Smooth muscle cell of the brain vasculature (primary cell): ENCODE measurements at places on chromosomes 7 and 10.
A peak's percentile ranks its signal among the peaks of the same experiment; 100 is the strongest.

- no peak for DNase-seq
These were observed 65.2 kb downstream of the FAM185A start for GRCh38 chr7:102814025-102814471.

- no peak for DNase-seq
These were observed 242.5 kb downstream of the VTI1A start for GRCh38 chr10:112689327-112690072.

DNA sequence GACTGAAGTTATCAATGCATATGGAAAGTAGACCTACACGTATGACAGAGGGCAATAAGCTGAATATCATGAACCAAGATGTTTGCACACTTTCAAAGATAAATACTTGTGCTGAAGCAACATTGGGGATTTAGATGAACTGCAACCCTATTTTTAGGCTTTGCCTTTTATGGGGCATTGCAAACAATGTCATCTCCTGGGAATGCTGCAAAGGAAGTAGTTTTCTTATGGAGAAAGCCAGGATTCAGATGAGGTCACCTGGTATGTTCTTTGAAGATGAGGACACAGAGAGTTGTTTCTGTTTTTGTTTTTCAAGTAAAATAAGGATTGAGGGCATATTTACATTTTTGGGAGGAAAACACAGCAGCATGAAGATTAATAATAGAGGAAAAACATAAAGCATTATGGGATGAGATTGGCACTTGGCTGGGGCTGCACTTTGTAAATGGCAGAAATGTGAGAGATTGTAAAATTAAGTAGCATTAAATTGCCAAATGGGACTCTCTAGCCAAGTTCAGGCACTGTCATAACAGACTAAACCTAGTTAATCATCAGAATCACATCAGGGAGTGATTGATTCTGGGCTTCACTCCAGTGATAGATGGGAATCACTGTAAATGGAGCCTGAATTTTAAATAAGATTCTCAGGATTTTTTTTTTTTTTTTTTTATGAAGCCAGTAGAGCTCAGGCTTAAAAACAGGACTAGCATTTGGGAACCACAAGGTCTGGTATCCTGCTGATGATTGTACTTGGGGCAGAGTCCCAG, 63.1 kb downstream of the MALRD1 start:
- DNase-seq = no peak

DNA sequence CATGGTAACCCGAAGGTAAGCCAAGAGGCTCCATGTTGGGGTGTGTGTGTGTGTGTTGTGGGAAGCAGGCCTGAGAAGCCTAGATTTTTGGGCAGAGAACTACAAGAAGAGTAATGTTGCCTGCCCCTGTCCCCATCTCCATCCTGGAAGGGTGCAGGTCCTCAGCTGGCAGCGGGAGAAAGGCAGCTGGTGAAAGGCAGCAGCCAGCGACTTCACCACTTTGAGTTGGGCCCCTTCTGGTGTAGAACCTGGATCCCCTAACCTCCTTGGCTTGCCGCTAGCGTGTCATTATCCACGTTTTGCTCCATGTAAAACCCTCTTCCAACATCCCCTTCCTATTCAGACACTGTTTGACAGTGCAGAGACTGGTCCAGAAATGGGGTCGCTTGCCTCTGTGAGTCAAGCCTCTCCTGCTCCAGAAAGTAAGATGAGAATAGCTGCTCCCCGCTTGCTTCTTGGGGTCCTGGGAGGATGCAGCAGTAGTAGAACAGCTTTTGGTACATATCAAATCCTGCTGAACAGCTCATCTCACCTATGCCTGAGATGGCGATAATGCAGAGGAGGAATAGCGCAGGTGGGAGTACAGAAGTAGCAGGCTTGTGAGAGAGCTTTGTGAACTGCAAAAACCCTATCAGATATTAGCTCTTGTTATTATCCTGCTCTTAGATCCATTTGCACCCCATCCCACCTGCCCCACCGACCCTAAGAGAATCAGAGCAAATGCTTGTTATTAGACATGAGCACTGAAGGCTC, 22.1 kb upstream of the CDH23 start:
- DNase-seq = no peak

- no peak for DNase-seq
These were observed 158.8 kb downstream of the CAMK1D start for GRCh38 chr10:12508165-12508564.

DNA sequence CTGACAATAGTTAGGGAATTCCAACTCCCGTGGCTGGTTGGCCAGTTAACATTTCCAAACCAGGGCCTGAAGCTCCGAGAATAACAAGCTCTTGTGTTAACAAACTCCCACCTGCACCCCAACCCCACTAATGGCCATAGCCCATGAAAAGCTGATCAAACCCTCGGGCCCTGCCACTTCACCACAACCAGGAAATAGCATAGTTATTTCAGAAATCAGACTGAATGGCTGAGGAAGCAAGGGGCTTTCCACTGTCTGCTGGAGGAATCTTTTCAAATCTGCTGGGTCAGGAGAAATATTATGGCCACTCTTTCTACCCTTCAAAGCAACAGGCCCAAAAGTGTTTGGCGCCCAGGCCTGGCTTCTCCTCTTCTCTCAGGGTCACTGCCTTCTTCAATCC, 145.6 kb downstream of the GLCCI1 start:
- DNase-seq = no peak

- no peak for DNase-seq
These were observed 696.3 kb upstream of the C7orf33 start for GRCh38 chr7:147894271-147894670.

DNA sequence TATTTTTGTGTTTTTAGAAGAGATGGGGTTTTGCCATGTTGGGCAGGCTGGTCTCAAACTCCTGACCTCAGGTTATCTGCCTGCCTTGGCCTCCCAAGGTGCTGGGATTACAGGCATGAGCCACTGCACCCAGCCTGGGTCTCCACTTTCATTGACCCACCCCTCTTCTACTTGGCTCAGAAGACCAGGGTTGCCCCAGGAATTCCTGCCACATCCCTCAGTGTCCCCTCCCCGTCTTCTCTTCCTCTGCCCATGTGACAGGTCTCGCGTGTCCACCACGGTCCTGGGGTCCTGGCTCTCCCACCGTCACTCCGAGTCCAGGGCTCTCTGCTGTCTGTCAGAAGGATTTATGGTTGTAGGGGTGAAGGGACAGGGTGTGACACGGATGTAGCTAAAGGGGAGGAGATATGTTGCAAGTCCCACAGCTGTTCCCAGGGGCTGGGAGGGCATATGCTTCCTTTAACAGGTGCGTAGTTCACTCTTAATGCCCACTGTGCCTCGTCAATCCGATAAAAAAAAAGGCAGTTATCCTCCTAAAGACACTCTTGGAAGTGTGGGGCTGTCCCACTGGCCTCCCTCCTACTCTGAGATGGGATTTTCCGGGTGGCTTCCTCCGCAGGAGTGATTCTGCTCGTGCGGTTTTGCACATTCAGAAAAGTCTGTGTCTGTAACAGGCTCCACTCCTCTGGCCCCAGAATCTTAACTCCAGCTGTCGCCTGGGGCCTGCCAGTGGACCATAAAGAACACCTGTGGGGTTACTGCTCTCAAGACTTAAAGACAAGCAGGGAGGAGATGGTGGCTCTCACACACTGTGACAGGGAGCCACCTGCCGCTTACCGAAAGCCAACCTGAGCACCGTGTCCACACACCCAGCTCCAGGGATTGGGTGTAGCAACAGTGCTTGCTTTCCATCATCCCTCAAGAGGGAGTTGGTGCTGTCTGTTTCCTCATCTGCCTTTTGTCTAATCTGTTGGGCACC, 36.7 kb upstream of the SHH start:
- no peak for DNase-seq

- no peak for DNase-seq
These were observed 169.6 kb downstream of the CCSER2 start for GRCh38 chr10:84497978-84498377.

DNA sequence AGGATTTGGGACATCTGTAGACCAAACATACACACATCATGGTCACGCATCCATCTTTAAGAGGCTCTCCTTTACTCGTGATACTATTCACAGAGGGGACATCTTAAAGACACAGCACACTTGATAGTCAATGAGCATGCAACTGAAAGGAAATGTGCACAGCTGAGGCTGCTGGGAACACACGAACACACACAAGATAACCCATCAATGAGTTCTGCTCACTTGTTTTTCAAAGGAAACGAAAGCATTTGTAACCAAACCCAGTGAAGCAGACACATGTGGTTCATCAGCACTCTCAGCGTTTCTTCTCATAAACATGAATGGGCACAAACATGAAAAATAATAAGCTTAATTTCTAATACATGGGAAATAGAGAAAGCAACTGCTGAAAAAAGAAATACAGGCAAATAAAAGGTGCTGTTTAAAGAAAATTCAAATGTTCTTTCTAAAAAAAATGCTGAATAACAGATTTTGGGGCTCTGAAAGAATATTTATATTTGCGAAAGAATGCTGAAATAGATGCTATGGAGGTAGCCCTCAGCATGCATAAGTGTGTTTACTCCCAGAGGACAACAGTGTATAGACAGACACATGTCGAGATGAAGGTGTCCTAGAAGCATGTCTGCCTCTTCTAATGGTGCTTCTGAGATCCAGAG, 59.7 kb upstream of the LAMB4 start:
- DNase-seq = no peak

DNA sequence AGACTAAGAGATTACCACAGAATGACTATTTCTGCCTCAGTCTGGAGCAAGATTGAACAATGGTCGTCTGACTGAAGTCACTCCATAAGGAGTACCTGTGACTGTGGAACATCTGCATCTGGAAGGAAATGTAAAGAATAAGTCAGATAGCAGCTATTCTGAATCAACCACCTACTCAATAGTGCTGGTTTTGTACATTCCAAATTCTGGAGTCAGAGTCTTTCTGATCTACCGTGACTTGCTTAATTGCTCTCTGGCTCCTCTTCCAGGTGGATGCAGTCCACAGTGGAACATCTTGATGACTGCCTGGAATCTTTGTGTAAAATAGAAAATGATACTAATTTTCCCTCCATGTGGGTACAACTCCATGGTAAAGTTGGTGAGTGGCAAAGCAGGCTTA, 156.3 kb upstream of the SEMA3C start:
- DNase-seq = no peak

DNA sequence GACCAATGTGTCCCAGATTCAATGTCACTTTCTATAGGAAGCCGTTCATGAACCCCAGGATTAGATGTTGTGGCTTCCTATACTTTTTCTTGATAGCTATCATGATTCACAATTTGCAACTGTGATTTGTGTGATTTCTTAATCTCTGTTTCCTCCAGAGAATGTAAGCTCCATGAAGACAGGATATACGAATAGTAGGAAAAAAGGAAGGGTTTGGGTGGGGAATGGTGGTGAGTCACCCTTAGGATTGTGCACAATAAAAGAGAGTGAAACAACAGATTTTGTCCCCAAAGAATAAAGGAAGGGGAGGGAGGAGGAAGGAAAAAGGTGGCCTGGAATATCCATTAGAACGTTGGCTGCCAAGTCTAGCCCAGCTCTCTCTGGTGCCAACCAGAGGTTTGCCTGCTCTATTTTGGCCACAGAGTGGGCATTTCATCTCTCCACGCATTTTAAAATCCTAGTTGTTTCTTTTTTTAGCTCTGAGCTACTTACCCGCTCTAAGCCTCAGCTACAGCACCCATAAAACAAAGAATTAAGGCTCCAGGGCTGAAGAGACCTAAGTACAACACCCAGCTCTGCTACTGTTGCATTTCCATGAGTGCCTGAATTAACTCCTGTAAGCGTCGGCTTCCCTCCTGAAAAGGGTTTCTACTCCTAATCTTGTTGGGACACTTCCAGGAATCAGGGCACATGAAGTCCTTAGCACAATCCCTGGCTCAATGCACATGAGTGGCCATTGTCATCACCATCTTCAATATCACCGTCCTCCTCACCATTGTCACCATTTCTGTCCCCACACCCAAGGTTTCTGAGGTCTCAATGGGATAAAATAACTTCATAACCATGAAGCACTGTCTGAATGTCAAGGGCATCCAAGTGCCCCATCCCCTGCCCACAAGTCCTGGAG, 3.5 kb downstream of the HK1 start:
- no peak for DNase-seq

- no peak for DNase-seq
These were observed 75.8 kb downstream of the ZRANB1 start for GRCh38 chr10:125017547-125018298.

DNA sequence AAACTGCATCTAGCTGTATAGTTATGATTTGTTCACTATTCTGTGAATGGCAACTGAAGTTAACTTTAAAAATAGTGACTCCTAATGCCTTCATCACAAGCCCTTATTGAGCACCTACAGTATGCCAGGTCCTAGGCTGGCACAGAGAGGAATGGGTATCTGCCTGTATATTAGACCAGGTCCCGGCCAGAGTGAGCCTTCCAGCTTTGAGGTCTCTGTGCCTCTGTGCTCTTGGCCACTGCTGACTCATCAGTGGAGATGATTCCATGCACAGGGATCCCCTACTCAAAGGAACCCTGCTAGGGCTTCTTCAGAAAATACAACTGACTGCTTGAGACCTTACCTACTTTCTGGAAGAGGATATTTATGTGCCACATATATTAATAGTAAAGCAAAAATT, 118.4 kb downstream of the GFRA1 start:
- no peak for DNase-seq

GRCh38 chr10:91251430-91252056, 31.1 kb downstream of the PCGF5 start:
- DNase-seq = peak; percentile 33

DNA sequence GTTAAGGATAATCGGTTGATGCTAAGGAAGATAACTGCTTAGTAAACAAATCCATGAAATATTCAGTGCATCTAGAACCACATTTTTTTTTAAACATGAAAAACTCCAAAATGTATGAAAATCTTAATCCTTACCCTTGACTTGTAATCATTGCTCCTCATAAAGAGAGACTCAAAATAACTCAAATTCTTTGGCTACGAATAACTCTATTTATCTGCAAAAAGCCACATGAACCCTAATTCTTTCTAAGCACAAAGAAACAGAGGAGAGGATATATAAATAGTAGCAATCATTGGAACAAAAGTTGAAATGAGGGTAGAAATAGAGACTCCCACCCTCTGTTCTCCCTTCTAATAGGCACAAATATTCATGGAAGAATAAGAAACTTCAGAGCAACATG, 40.2 kb downstream of the ANK3 start:
- DNase-seq = no peak

- no peak for DNase-seq
These were observed 557 bp downstream of the TMEM120A start for GRCh38 chr7:75993689-75994387.

DNA sequence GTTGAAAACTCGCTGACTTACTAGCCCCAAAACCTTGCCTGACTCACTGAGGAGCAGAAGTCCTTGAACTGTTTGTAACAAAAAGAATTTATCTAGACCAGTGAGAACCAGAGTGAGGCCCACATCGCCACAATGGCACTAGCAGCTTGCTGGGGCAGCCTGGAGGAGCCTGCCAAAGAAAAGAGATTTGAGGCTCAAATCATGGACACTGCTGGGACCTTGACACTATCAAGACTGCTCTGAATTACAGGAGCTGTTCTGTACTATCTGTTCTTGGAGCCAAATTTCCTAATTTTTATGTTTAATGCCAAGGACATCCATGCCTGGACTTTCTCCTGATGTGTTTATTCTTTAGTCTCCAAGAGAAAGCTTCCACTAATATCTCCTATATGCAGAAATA, 82.0 kb upstream of the JCAD start:
- DNase-seq = no peak

DNA sequence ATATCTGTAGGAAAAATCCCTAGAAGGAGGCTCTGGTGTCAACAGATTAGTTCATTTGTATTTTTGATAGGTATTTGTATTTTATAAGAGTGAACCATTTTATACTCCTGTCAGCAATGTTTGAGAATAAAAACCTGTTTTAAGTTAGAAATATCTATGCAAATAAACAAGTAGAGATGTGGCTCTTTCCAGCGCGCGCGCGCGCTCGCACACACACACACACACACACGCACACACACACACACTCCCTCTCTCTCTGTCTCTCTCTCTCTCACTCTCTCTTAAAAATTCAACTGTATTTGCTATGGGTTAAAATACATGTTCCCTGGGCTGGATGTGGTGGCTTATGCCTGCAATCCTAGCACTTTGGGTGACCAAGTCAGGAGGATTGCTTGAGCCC, 113.9 kb downstream of the SUGCT start:
- DNase-seq = no peak
